ENCODE measurements at places on chromosomes 6 and 20.

- DNase-seq, result no peak
Observed at GRCh38 chr6:119871520-119871919, 522.0 kb upstream of the MAN1A1 start.

GRCh38 chr6:115677198-115677597 is 383.5 kb downstream of the FRK start:
- DNase-seq, result no peak

DNA sequence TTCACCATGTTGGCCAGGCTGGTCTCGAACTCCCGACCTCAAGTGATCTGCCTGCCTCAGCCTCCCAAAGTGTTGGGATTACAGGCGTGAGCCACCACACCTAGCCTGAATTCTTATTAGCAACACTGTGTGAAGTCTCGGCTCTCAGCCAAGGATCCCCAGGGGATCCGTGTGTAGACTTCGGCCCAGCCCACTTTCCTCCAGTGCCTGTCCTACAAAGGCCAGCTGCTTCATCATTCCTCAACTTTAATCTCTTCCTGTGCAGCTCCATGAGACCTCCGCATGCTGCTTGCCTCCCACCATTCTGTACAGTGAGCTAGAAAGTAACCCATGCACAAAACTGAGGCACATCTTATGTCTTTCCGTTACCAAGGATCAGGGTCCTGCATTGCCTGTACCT is 71.8 kb downstream of the SAMD3 start:
- no peak for DNase-seq

GRCh38 chr20:43917380-43917779 is 2.7 kb downstream of the TOX2 start:
- DNase-seq, result no peak

- no peak for DNase-seq
Observed at GRCh38 chr6:84447651-84448050, 220.2 kb upstream of the CEP162 start.

GRCh38 chr6:3619201-3619600 is 132.3 kb downstream of the PXDC1 start:
- no peak for DNase-seq

- DNase-seq, result no peak
Observed at GRCh38 chr6:111993342-111993741, 60.6 kb upstream of the CCN6 start.

GRCh38 chr6:138988469-138988834 is 399 bp upstream of the REPS1 start:
- no peak for DNase-seq

DNA sequence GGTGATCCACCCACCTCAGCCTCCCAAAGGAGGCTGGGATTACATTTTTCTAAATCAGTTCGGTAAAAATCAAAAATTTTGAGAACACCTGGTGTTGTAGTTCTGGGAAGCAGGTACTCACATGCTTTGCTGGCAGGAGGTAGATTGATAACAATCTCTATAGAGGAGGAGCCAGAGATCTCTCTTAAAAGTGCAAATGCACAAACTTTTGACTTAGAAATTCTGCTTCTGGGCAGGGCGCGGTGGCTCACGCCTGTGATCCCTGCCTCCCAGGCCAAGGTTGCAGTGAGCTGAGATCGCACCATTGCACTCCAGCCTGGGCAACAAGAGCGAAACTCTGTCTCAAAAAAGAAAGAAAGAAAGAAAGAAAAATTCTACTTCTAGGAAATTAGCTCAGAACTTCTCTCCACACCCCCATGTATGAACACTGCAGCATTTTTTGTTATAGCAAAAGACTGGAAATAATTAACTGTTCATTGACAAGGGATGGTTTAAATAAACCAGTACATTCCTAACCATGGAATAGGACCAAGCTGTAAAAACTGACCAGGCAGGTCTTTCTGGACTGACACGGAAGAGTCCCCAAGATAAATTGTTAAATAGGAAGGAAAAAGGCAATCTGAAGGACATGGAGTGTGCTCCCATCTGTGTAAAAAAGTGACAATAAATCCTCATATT is 14.4 kb upstream of the TRIB3 start:
- DNase-seq, result no peak

- no peak for DNase-seq
Observed at GRCh38 chr6:148269386-148269785, 73.3 kb upstream of the SASH1 start.

- DNase-seq, result no peak
Observed at GRCh38 chr6:31681135-31681671, 336 bp upstream of the LY6G5C start.

DNA sequence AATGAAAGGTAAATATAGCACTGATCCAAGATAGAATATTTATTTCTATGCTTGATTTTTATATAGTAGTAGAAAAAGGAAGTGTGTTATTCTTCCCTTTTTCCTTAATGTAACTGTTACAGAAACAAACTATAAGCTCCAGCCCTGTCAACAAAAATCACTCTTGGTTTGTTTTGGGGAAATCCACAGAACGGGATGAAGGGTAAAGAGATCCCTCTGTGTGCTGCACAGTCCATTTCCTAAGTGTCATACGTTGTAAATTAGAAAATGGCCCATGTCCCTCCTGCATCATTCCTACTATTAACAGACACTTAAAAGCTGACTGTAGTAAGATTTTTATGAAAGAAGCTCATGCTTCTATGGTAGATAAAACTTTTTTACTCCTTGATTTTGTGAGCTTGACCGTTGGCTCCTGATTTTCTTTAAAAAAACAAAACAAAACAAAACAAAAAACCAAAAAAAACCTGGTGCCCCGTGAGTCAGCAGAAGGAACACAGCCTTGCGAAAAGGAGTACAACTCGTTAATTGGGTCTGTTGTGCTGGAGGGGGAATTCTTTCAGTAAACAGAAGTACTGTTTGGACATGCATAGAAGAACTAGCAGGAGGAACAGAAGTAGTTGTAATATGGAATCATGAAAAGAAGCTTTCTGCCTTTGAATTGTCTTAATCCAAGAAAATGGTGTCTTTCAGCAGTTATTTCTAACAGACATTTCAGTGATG is 67.5 kb downstream of the RTN4IP1 start:
- no peak for DNase-seq

GRCh38 chr20:39135885-39136544 is 173.9 kb downstream of the DHX35 start:
- no peak for DNase-seq

DNA sequence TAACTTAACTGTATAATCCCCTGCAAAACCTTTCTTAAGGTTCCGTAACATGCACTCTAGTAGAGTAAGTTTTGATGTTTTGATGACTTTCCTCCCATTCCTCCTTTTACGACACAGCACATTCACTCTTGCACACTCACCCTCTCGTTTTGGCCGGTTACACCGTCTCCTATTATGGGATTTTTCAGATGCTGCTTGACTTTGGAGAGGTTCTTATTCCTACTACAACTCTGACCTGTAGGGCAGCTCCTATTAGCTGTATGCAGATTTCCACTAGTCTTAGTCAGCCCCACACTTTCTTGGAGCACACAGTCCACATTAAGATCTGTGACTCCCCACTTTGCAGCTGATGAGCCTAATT is 223.7 kb upstream of the SYNCRIP start:
- DNase-seq, result no peak

DNA sequence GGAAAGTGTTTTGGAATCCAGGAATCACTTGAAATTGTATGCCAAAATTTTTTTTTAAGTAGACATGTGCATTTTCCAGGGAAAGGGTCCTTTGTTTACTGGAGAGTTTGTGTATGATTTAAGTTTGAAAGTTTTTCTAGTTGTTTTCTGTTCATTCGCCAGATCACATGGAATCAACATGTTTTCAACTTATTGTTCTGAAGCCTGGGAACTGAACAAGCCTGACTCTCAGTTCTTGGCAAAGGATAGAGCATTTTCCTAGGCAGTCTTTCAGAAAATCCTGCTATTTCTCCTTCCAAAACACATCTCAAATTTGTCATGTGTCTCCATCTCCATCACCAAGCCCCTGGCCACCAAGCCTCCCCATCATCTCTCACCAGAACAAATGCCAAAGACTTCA is 374.8 kb downstream of the MAFB start:
- no peak for DNase-seq

GRCh38 chr6:7051780-7052442 is 55.9 kb upstream of the RREB1 start:
- no peak for DNase-seq

- DNase-seq, result no peak
Observed at GRCh38 chr6:129340983-129341382, 369.0 kb downstream of the ARHGAP18 start.

- no peak for DNase-seq
Observed at GRCh38 chr6:63352544-63353285, 32.9 kb upstream of the LGSN start.

DNA sequence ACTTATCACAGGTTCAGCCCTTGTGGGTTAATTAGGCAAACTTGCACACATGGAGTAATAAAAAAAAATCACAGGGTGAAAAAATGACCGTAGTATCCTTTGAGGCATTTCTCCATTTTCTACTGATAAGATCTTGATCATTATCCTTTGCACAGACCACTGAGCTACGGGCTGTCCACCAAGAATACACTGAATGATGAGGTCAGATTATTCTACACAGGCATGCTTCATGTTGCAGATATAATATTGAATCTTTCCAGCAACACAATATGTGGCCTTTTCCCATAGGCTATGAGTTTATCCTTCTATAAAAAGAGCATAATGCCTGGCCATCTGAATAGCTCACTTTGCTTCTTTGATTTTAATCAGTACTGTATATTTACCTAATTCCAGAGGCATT is 168.9 kb downstream of the FRK start:
- DNase-seq, result no peak

- DNase-seq, result no peak
Observed at GRCh38 chr6:46113370-46113769, 16.4 kb upstream of the ENPP4 start.

- no peak for DNase-seq
Observed at GRCh38 chr20:63044204-63044600, 37.4 kb upstream of the BHLHE23 start.

DNA sequence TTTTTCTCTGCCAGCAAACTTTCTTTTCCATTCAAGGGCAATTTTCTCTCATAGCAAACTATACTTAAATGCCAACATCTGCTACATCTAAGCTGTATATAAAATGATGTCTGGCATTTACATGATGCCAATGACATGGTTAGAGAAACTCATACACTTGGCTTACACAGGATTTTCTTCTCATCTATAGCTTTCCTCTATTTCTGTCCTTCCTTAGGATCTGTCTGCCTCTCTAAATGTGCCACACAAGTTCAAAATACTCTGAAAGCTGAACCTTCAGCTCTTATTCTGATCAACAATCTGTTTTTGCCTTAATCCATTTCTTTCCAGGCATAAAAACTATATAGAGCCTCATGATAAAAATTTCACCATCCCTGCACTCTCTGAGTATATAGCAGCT is 290.9 kb upstream of the RNF217 start:
- no peak for DNase-seq

GRCh38 chr20:58877976-58878360 is 25.5 kb downstream of the GNAS start:
- no peak for DNase-seq

Data from thoracic aorta (tissue), 2 donors.